ENCODE measurements at places on chromosomes 4 and X.

DNA sequence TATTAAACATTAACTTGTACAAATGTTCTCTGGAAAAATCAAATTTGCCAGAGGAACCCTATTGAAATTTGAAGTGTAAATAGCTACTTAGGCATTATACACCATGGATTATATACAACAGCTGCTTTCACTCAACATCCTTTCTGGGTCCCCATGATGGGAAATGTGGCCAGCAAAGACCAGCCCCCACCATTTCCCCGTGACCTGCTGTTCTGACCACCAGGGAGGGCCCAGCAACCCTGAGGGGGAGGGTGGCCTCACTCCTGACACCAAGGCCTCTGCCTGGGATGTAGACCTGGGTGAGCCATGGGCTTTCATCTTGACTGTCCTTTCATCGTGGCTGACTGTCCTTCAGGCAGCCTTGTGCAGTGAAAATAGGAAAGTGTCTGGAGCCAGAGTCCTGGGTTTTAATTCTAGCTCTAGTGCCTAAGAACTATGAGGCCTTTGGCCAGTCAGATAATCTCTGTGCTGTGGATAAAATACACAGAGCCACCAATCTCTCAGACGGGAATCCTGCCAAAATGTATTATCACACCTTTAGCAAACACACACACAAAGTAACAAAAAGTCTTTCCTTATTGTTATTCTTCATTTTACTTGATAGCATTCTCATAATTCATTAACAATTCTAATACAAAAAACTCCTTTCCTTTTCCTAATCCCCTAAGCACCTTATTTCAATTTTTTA is 45.1 kb downstream of the NR3C2 start:
- DNase-seq: no peak

DNA sequence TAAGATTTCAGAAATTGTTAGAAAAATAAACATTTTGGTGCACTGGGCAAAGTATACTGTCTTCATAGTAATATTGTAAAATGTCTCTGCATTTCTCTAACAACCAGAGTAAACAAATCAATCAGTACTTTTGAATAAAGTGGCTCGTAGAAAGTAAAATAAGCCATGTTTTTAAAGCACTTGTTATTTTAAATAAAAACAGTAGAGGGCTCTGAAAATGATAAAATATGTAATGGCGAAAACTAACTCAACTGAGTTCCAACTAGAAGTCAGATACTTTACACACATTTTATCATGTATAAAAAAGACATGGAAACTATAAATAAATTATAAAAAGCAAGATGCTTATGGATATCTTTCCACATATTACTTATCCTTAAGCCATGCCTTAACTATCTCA is 1134.4 kb downstream of the PDHA2 start:
- DNase-seq: no peak

- no peak for DNase-seq
Observed at GRCh38 chr4:58502839-58503238, 1392.7 kb upstream of the IGFBP7 start.

DNA sequence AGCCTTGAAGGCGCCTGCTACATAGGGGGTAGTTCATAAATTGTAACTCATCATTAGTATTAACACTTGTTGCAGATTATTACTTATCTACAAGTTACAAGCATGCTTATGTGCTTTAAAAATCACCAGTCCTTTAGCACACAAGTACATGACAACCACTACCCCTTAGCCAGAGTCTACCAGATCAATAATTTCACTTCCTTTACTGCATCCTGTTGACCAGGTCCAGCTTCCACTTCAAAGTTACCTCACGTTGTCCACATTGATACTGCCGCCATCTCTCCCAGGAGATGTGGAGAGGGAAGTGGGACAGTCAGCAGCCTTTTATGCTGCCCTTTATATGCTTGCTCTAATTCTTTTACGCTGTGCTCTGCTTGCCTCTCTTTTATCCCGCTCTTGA is 231.3 kb upstream of the CXXC4 start:
- DNase-seq: no peak

DNA sequence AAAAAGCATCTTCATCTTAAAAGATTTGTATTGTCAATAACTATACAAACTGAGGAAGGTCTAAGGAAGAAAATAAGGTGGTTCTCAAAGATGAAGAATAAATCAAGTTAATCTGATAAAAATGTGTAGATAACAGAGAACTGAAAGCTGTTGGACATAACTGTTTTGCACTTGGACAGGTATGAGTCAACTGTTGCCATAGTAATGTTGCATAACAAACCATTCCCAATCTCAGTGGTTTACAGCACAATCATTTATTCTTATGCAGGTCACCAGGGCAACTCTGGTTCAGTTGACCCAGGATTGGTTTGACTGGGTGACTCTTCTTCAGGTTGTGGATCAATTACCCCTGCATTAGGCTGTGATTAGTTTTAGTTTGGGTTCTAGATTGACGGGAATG is 2197.7 kb downstream of the ARAP2 start:
- no peak for DNase-seq

DNA sequence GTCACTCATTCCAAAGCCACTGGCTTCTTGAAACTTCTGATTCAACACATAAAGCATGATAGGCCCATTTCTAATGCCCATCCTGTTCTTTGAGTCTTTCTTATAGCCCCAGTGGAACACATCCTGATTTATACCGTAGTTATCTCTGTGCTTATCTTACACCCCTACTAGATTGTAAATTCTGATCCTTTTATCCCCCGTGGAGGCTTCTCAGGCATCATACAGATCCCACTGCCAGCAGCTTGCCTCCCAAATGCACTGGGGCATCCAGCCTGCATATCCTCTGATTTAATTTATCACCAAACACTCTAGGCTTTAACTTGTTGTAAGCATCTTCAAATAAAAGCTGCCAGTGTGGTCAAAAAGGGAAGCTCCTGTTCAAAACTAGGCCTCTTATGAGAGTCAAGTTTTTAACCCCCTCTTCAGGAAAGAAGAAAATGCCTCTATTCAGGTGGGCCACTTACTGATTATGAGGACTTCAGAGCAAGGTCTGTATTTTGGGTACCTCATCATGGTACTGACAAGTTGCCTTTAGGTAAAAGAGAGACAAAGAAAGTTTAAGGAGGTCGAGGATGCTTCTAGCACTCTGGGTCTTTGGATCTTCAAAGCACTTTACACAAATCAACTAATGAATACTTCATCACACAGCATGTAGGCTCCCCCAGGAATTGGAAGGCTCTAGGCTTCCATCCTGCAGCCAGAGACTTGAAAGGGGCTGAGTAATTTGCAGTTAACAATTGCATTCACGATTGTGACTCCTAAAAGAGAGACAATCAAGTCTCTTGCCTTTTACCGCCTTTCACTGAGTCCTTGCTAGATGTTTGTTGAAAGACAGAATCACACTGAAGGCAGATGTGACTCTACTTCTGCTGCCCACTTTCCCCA is 95.8 kb upstream of the LDB2 start:
- no peak for DNase-seq

GRCh38 chrX:26442340-26442739 is 226.4 kb downstream of the MAGEB5 start:
- no peak for DNase-seq

DNA sequence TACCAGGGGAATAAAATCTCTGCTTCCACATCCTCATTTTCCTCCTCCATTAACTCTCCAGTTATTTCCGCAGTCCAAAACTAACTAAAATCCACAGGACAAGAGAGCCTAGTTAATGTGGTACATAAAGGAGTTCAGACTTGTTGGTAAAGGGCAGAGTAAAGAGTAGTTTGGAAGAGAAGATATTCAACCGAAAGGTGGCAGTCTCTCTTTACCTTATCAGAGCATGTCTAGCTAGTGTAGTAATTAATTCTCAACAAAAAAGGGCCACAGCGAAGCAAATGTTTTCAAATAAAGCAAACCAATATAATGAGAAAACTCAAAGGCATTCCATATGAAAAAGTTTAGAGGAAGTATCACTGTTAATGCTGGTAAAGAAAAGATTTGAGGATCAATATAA is 286.5 kb downstream of the GLUD2 start:
- no peak for DNase-seq

DNA sequence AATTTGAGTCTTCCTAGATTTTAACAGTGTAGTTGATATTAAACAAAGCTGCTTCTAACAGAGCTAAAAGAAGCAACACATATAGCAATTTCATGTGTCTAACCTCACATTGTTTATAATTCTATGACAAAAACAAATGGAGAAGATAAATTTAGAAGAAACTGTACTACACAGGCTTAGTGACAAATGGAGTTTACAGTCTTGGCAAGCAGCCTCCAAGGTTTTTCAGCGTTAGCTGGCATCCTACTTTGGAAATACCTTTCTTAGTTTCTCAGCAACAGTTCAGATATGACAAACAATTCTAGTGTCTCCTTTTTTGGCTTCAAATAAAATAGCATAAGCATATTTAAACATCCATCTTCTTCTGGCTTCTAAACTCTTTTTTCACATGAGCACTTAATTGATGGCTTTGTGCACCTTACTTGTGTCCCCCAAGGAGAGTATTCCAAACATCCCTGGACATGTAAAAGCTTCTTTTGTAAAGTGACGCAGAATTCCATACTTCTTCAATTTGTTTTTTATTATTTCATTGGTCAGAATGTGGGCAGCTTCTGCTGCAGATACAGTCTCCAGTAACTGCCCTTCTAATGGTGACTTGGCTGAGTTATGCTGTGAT is 249.8 kb downstream of the ANTXR2 start:
- no peak for DNase-seq

DNA sequence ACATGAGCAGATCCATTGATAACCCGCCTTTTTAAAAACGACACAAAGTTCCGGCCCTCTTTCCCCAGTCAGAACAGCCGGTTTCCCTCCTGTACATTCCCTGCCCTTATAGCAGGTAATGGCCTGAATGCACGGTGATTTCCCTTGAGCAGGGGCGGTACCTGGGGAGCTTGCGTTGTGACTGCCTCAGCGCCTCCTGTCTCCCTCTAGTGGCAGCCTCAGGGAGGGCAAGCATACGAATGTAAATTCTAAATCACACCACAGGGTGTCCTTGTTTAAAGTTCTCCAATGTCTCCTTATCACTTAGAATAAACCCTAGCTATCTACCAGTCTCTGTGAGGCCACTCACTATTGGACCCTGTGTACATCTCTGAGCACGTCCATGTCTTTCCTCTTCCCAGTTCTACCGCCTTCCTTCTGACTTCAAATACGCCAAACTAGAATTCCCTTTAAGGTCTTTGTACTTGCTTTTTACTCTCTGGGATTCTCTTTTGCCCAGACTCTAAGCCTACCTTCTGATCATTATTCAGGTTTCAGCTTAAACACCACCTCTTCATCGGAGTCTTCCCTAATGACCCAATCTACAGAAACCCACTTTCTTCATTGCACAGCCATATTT is 18.4 kb upstream of the LDB2 start:
- peak; percentile 79 for DNase-seq

- DNase-seq: no peak
Observed at GRCh38 chr4:55411621-55412020, 15.9 kb downstream of the TMEM165 start.

GRCh38 chr4:173151496-173151895 is 17.1 kb upstream of the GALNT7 start:
- no peak for DNase-seq

DNA sequence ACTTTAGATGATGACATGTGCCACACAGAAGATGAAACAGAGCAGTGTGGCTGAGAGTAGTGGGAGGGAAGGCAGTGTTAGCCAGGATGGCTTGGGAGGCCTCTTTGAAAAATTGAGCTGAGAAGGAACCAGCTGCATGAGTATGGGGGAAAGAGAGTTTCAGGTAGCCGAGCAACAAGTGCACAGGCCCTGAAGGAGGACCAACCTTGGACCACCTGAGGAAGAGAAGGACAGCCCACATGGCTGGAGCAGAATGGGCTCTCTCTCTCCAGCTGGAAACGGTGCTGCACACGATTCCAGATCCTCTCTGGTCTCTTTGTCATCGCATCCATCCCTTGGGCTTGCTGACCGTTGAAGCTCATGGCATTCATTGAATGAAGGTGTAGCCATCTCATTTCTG is 23.9 kb upstream of the BCOR start:
- DNase-seq: no peak

DNA sequence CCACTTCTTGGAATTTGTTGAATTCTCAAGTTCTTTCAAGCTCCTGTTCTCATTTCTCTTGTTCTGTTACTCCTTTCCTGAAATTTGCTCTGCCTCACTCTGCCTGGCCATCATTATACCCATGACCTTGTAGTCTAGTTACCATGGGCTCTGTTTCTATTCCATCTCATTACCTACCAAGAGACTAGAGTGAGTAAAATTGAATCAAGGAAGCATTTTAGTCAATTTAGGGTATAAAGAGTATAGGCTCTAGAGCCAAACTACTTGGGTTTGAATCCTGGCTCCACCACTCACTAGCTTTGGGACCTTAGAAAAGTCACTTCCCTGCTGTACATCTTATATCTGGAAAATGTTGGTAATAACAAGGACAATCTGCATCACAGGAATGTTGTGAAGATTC is 2.2 kb downstream of the ALAS2 start:
- DNase-seq: no peak

DNA sequence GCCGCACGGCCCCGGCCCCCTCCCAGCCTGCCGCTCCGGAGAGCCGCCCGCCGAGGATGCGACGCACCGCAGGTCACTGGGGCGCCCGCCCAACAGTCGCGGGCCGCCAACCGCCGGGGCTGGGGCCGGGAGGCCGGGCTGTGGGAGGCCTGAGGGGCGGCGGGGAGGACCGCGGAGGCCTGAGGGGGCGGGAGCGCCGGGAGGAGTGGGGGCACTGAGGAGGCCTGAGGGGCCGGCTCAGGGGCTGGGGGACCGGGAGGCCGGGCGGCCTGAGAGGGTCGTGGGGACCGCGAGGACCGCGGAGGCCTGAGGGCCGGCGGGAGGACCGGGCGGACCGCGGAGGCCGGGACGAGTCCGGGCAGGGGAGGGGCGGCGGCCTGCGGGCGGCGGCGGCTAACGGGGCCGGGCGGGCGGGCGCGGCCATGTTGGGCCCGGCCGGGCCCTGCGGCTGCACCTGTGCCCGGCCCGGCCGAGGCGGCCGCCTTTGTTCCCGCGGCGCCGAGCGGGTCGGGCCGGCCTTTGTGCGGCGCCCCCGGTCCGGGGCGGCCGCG is 353 bp downstream of the NSD2 start:
- DNase-seq: no peak

DNA sequence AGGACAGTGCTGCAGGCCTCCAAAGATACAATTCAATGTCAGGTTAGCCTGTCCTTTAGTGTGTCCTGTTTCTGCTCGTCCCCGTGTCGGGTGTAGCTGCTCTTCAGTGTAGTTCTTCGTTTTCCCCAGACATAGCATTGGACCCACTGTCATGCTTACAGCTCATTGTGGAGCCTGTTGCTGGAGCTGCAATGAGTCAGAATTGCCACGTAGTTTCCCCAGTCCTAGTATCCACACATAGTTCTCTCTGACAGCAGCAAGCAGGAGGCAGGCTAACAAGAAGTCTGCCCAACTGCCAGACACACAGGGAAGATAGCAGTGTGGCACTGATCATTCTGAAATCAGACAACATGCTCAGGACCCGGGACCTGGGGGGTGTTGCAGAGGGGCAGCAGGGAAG is 49.2 kb downstream of the MOSPD2 start:
- no peak for DNase-seq

All from BE2C (cell line).